ENCODE measurements at places on chromosomes 3 and 15.
A peak's percentile ranks its signal among the peaks of the same experiment; 100 is the strongest.

GRCh38 chr3:59502806-59503205 is 453.0 kb upstream of the CFAP20DC start:
- peak; percentile 100 for ATAC-seq

GRCh38 chr3:118380576-118380975 is 654.1 kb downstream of the IGSF11 start:
- ATAC-seq: no peak

DNA sequence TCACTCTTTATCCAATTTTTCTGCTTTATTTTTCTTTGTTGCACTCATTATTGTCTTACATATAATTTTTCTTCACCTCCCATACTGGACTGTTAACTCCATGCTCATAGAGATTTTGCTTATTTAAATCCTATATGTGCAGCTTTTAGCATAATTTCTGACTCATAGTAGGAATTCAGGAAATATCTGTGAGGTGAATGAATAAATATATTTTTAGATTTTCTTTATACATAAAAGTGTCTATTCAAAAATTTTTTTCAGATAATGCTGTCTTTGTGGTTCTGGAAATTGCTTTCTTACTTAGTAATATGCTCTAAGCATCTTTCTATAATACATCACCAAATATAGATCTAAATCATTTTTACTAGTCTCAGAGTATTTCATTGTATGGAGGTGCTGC is 191.8 kb upstream of the SUCLG2 start:
- no peak for ATAC-seq

DNA sequence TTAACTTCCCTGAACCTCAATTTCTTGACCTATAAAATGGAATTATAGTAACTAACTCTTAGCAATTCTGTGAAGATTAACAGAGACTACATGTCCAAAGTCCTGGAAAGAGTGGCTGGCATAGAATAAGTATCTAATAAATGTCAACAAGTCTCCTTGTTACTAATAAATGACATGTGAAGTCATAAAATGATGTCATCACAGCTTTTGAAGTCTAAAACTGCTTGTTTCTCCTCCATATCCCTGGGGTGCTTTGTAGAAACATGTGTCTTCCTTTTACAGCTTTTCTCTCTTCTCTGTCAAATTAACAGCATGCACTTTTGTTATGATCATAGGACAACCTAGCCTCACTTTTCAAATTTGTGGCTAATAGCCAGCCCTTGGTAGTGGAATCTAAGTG is 510.2 kb downstream of the NTRK3 start:
- ATAC-seq: no peak

GRCh38 chr3:32220006-32220405 is 18.5 kb upstream of the CMTM8 start:
- no peak for ATAC-seq

GRCh38 chr15:86203462-86203861 is 123.8 kb downstream of the AGBL1 start:
- ATAC-seq: no peak

DNA sequence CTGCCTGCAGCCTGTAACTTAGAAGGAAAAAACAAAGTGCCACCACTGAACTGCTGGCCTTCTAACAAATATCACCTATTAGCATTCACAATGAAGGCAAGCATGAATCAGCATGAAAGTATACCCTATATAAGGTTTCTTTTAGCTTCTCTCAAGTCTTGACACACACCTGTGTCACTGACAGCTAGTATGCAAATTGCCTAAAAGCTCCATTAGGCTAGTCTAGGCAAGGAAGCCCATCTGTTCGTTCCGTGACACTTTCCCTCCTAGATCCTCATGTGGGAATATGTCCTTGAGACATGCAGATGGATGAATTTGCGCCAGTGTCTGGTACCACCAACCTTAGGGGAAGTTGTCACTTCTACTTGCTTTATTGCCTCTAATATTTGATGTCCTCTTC is 129.3 kb downstream of the RBMS3 start:
- ATAC-seq: no peak

- peak; percentile 43 for ATAC-seq
Observed at GRCh38 chr15:60130398-60130797, 126.3 kb downstream of the FOXB1 start.

DNA sequence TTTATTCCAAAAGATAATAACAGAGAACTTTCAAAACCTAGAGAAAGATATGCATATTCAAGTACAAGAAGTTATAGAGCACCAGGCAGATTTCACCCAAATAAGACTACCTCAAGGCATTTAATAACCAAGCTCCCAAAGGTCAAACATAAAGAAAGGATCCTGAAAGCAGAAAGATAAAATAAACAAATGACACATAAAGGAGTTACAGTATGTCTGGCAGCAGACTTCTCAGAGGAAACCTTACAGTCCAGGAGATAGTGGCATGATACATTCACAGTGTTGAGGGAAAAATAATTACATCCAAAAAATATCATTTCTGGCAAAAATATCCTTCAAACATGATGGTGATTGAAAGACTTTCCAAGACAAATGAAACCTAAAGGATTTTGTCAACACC is 185.8 kb upstream of the POU1F1 start:
- ATAC-seq: no peak
